ENCODE measurements at places on chromosomes 7 and 10.

- no peak for DNase-seq
These were observed 172.5 kb downstream of the CCDC7 start for GRCh38 chr10:32618482-32618881.

- no peak for DNase-seq
These were observed 517.0 kb downstream of the INHBA start for GRCh38 chr7:41185851-41186250.

- DNase-seq = no peak
These were observed 142.3 kb downstream of the JAZF1 start for GRCh38 chr7:28038175-28038797.

DNA sequence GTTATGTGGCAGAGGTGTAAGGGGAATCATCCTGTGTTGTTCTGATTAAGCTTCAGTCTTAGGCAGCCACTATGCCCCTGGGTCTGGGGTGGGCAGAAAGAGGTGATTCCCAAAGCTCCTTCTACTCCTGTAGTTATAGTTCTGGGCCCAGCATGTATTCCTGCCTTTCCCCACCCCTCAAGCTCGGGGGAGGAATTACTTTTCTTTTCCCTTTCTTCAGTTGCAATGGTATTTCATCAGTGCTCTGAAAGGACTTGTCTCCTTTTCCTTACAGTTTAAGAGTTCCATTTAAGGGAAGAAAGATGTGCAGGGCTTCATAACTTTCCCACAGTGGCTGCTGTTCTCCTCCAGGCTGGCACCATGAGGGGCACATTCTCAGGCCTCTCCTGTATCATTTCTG lies 94.2 kb downstream of the MTPAP start:
- DNase-seq = no peak

DNA sequence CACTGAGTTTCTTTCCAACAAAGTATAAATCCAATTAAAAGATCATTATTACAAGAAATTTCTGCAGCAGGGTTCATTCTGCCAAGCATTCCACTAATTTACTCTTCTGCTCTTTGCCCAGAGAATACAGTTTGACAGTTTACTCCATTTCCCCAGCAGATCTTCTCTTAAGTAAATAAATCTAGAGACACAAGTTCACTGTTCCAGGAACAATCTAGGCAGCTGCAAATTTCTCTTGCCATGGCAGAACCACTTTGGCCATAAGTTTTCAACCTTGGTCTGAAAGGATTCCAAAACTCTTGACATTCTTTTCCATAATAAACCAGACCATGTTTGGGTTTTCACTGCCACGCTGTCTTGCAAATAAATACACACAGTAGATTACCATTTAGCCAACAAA lies 11.5 kb downstream of the RGS10 start:
- no peak for DNase-seq

GRCh38 chr7:87574630-87575029 lies 26.1 kb downstream of the ABCB1 start:
- no peak for DNase-seq

GRCh38 chr10:43134126-43134905 lies 3.9 kb upstream of the CSGALNACT2 start:
- DNase-seq = no peak

DNA sequence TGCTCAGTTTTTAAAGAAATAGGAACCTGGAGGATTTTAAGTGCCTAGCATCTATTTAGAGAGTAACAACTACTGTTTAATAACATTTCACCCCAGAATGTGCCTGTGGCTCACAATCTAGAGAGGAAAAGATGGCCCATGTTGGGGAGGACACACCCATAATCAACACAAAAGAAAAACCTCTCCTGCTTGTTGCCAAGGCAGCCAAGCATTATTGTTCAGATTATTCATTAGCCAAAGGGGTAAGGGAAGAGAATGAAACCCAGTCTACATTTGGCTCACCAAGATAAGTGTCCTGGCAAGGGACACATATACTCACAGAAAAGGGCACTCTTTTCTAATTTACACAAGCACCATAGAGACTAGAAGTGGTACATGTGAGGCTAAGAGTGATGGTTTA lies 17.7 kb upstream of the IFIT1B start:
- no peak for DNase-seq

DNA sequence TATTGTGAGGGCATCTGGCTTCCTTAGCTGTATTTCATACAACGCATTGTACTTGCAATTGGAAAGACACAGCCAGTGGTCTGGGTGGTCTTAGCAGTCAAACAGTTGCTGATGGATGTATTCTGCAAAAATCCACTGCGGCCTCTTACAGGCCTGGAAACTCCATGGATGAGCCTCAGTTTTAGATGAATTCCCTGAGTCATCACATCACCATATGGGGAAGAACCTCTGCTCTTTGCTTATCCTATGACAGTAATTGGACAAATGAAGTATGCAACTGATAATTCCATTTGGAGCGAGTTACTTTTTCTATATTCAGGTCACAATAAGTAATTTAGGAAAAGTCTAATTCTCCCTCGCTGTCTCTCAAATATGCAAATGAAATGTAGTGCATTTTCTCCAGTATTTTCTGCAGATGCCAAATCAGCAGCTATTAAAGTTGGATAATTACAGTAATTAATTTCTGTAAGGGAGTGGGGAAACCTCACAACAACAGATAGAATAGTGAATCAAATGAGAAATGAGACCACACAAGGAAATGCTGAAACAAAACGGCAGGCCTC lies 78.8 kb downstream of the WDFY4 start:
- no peak for DNase-seq

All from coronary artery (tissue), 2 donors.